ENCODE measurements at places on chromosomes 6 and 20.

DNA sequence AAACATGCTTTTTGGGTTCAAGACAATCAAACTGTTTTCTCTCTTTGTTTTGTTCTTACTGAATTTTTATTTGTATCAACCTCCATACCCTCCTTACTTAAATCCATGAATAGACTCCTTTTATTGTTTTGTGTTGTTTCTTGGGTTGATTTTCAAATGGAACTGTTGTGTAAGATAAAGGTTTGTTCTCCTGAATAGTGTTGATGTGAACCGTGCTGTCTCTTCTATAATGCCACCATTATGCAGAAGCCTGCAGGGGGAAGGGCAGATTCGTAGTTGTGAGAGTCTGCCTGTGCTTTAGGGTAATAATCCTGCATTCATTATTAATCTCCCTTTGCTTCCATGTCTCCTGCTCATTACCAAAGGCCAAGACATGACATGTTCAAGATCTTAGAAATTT, 105.9 kb downstream of the CDKAL1 start:
- no peak for DNase-seq

DNA sequence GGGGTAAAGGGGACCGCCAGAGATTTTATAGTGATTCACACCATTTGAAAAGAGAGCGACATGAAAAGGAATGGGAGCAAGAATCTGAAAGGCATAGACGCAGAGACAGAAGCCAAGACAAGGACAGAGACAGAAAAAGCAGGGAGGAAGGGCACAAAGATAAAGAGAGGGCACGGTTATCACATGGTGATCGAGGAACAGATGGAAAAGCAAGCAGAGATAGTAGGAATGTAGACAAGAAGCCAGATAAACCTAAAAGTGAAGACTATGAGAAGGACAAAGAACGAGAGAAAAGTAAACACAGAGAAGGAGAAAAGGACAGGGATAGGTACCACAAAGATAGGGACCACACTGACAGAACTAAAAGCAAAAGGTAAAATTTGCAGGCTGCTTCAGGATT, 77.7 kb downstream of the PHF3 start:
- no peak for DNase-seq

- peak; percentile 20 for DNase-seq
These were observed 35.9 kb downstream of the LAMA2 start for GRCh38 chr6:128918886-128919285.

DNA sequence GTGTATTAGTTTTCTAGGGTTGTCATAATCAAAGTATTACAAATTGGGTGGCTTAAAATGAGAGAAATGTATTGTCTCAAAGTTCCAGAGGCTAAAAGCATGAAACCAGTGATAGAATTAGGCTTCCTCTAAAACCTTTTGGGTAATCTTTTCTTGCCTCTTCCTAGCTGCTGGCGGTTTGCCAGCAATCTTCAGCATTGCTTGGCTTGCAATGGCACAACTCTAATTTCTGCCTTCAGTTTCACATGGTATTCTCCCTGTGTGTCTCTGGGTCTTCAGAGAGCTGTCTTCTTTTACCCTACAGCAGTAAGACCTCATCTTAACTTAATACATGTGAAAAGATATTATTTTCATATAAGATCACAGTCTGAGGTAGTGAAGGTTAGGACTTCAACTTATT, 479.1 kb upstream of the GJE1 start:
- no peak for DNase-seq

GRCh38 chr6:107819217-107819616, 4.9 kb downstream of the SCML4 start:
- DNase-seq = peak; percentile 27

DNA sequence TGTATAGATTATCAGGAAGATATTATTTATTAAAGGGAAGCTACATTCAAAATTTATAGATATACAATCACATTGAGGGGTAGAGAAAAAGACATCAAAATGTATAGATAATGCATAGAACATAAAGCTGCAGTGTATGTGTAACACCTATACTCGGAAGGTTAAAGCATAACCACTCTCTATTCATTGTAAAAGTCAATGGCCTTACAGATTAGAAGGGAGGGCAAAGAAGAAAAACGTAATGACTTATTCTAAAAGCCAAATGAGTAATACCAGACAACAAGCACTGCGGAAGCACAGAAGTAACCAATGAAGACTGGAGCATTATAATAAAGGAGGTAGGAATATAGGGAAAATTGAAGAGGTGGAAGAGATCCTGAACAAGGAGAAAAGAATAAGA, 11.3 kb downstream of the HBS1L start:
- DNase-seq = no peak

GRCh38 chr20:63248835-63249591, 5.2 kb downstream of the NKAIN4 start:
- no peak for DNase-seq

GRCh38 chr20:42701948-42702347, 487.8 kb downstream of the PTPRT start:
- DNase-seq = no peak

- peak; percentile 50 for DNase-seq
These were observed 11.5 kb downstream of the ADGRG6 start for GRCh38 chr6:142313284-142313683.

DNA sequence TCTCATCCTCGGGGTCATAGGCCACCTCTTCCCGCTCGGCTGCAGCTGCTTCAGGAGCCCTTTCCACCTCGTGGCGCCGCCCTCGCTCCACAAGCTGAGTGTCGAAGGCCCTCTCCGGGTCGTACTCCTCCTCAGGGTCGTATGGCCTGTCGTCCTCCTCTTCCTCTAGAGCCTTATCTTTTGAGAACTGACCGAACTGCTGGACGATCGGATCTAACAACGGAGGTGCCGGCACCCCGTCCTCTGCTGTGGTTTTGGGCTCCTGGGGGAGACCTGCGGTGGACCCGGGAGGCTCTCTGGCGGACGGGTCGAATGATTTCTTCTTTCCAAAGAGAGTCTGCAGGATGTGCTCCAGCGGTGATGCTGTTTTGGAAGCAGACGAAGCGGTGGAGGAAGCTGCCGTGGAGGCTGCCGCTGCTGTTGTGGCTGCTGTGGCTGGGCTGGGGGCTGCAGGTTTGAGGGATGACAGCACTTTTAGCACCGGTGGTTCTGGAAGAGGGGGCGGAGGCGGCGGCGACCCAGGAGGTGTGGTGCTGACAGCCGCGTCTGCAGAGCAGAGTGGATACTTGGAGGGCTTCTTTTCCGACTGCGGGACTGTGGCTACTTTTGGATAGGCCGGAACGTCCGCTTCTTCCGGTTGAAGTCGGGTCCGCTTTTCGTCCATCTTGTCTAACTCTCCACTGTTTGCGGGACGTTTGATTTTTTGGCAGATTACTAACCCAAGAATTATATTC, 20.2 kb upstream of the TCFL5 start:
- DNase-seq = no peak

DNA sequence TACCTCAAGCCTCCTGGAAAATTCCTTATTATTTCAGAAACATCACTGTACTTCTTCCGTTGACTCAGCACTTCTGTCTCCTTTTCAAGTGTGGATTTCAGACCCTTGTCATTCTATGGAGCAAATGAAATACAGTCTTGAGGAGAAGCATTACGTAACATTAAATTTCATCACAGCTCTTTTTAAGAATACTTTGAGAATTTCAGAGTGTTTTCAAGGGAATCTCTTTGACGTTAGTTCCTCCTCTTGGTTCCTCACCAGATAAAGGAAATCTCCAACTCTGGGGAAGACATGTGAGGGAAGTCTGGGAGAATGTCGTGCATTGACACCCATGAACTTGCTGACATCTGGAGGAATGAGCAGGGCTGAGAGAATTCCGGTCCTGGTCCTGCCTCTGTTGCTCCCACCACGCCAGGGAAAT, 32.3 kb downstream of the UST start:
- peak; percentile 67 for DNase-seq

GRCh38 chr6:57256541-57256940, 34.4 kb upstream of the RAB23 start:
- no peak for DNase-seq

DNA sequence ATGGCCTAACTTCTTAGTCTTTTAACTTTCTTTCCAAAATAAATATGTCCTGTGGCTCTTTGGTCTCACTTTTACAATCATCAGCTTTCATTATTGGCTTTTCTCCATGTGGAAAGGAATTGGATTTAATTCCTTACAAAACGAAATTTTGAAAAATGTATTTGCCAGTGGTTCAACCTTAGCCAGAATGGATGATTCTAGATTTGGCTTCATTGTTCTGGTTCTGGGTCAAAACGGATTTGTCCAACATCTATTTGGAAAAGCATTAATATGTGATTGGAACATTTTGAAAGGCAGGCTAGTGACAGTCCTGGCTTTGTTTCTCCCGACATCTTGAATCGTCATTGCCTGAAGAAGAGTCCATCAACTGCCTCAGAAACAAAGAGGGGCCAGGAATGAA, 59.2 kb downstream of the TENT5A start:
- DNase-seq = no peak

DNA sequence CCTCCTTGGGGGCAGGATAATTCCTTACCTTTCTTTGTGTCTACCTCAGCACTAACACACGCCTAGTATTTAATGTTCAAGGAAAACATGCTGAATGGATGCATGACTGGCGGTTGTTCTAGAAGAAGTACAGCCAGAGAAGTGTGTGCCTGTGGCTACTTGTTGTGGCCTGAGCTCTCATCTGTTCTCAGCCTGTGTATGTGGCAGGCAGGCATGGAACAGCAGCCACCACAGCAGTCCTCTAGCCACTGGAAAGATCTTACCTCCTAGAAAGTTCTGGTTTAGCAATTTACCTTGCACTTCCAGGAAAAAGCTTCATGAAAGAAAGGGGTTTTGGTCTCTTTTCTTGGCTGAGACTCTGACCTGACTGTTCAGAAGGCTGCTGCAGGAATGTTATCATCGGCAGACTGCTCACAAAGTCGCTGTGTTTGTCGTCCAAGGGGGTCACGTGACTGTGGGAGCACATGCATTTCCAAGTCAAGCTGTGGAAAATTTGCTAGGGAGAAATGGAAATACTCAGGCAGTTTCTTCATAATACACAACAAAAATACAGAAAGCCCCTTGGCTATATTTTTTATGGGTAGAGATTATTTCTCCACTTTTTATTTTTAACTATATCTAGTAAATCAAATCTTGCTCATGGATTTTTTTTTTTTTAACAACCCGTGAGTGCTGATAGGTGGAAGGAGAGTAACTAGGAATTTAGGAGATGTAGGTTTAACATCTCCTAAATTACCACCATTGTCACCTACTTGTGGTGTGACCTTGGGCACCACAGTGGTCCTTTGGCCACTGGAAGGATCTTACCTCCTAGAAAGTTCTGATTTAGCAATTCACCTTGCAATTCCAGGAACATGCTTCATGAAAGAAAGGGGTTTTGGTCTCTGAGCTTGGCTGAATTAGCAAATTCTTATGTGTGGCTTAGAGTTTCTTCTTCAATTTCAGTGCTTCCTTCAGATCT, 110.8 kb upstream of the GPR6 start:
- DNase-seq = no peak

DNA sequence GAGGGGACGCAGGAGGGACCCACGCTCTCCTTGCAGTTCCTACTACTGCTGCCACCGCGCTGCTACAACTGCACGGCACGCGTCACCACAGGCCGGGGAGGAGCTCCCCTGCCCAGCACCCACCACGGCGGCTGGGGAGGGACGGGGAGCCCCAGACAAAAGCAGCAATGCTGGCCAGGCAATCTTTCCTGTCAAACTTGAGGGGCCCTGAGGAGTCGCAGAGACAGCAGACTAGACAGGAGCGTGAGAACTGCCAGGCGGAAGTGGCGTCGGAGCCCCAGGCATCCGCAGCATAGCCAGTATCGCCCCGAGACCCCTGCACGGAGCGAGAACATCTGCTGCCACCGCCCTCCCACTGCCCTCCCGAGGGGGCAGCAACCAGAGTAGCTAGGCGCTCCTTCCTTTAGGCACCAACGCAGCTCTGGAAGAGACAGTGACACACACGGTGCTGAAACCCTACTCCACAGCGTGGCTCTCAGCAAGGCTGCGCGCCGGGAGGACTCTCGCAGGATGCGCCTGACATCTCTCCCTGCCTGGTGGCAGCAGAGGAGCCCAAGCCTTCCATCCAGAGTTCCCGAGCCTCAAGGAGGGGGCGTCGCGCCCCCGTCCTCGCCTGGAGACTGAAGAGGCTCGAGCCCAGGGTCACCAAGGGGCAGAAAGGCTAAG, 2.2 kb downstream of the TAF4 start:
- peak; percentile 37 for DNase-seq

DNA sequence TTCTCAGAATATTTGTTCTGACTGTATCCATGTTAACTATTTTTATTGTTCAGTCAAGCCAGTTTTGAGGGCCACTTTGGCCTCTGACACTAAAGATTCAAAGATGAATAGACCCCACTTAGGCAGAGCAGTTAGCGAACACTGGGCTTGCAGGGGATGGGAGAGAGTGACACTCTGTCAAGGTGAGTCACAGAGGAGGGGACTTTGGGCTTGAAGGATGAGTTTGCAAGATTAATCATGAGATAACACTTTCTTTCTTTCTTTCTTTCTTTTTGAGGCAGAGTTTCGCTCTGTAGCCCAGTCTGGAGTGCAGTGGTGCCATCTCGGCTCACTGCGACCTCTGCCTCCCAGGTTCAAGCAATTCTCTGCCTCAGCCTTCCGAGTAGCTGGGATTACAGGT, 46.4 kb downstream of the SPATA2 start:
- DNase-seq = no peak

DNA sequence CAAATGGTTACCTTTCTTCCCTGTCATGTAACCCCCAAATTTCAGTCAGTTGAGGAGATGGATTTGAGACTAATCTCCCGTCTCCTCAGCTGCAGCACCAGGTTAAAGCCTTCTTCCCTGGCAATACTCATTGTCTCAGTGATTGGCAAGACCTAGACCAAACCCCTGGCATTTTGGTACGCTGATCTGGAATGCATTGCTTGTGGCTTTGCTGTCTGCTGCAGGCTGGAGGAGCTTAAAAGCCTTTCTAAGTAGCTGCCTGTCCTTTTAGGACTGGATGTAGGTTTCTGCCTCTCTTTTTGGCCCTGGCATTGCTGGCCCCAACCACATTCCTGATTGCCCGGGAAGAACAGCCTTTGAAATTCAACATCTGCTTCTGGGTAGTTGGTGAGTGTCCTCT, 729.6 kb upstream of the GJE1 start:
- DNase-seq = no peak

GRCh38 chr6:56787209-56787608, 144.5 kb upstream of the DST start:
- DNase-seq = peak; percentile 72

DNA sequence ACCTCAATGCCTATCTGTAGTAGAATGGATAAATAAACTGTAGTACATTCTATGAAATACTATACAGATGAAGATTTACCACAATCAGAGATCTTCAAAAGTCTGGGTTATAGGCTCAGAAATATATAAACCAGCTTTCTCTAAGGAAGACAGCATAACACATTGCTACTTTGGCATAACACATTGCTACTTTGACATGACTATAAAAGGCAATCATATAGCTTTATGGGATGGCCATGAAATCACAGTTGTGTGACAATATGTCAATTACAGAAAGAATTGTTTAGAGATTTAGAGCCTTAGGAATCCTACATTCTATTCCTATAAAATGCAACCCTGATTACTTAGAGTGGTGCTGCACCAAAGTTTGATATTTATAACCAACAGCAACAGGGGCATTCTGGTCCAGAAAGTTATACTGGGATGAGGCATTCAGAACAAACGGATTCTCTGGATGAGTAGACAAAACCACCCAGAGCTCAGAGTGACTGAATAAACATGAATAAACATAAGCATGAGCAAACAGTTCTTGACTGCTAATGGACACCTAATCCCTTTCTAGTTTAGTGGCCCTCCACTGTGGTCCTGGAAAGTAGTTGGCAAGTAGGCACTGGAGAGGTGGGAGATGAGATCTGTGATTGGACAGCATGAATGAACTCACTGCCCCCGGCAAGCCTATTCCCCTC, 12.0 kb downstream of the TTI1 start:
- no peak for DNase-seq

GRCh38 chr6:19492636-19493405, 344.3 kb upstream of the ID4 start:
- DNase-seq = no peak

- peak; percentile 31 for DNase-seq
These were observed 1027.4 kb upstream of the FLRT3 start for GRCh38 chr20:15364781-15365180.

All from fibroblast of skin of abdomen (primary cell).